CD4-positive, alpha-beta memory T cell (primary cell): ENCODE measurements at places on chromosomes 12 and 14.

GRCh38 chr14:99125113-99125512 lies 146.9 kb downstream of the BCL11B start:
- H3K27me3 ChIP-seq: no peaks in the 10 kb centered on the region
- no peak overlapping the region for H3K4me3 ChIP-seq
- H3K27ac ChIP-seq: no peak overlapping the region
- no peak for DNase-seq
- no peaks in the 10 kb centered on the region for H3K36me3 ChIP-seq

- DNase-seq: no peak
- H3K27ac ChIP-seq: no peak overlapping the region
- no peaks in the 10 kb centered on the region for H3K27me3 ChIP-seq
- H3K4me1 ChIP-seq: no peaks in the 10 kb centered on the region
Measured at GRCh38 chr12:124742111-124742510, 121.6 kb downstream of the SCARB1 start.

- H3K4me3 ChIP-seq: no peak overlapping the region
- DNase-seq: peak; percentile 28
Measured at GRCh38 chr14:106094654-106095189, 568.3 kb downstream of the TMEM121 start.

GRCh38 chr14:90857866-90858265 lies 41.6 kb upstream of the TTC7B start:
- no peak overlapping the region for H3K27ac ChIP-seq
- H3K4me3 ChIP-seq: no peak overlapping the region
- DNase-seq: no peak
- no peaks in the 10 kb centered on the region for H3K36me3 ChIP-seq
- no peaks in the 10 kb centered on the region for H3K4me1 ChIP-seq

- no peaks in the 10 kb centered on the region for H3K27me3 ChIP-seq
- DNase-seq: no peak
- no peak overlapping the region for H3K4me3 ChIP-seq
Measured at GRCh38 chr12:99824900-99825542, 159.7 kb downstream of the ANKS1B start.

GRCh38 chr12:124639122-124639806 lies 71.9 kb upstream of the NCOR2 start:
- H3K4me3 ChIP-seq: no peak overlapping the region
- H3K27ac ChIP-seq: no peak overlapping the region
- peaks cover 17% of the 10 kb centered on the region for H3K4me1 ChIP-seq

- no peak overlapping the region for H3K27ac ChIP-seq
- no peaks in the 10 kb centered on the region for H3K4me1 ChIP-seq
- no peak overlapping the region for H3K4me3 ChIP-seq
- H3K36me3 ChIP-seq: no peaks in the 10 kb centered on the region
- H3K27me3 ChIP-seq: no peaks in the 10 kb centered on the region
Measured at GRCh38 chr14:96189281-96189711, 15.3 kb upstream of the BDKRB2 start.

GRCh38 chr12:82800185-82800584 lies 113.5 kb downstream of the TMTC2 start:
- no peak overlapping the region for H3K4me3 ChIP-seq
- no peaks in the 10 kb centered on the region for H3K4me1 ChIP-seq
- no peak overlapping the region for H3K27ac ChIP-seq
- H3K27me3 ChIP-seq: no peaks in the 10 kb centered on the region

- H3K27ac ChIP-seq: no peak overlapping the region
- H3K36me3 ChIP-seq: no peaks in the 10 kb centered on the region
- no peak overlapping the region for H3K4me3 ChIP-seq
- DNase-seq: no peak
- H3K27me3 ChIP-seq: no peaks in the 10 kb centered on the region
Measured at GRCh38 chr12:1517007-1517406, 77.4 kb downstream of the FBXL14 start.
